ENCODE measurements at places on chromosomes 16 and 17. TPM values are rescaled to one million over a fixed set of nuclear protein-coding genes. Genes with fewer than 3 reads are reported as not detected.

CFAP97D1 gene
- not detected for total RNA-seq

DNA sequence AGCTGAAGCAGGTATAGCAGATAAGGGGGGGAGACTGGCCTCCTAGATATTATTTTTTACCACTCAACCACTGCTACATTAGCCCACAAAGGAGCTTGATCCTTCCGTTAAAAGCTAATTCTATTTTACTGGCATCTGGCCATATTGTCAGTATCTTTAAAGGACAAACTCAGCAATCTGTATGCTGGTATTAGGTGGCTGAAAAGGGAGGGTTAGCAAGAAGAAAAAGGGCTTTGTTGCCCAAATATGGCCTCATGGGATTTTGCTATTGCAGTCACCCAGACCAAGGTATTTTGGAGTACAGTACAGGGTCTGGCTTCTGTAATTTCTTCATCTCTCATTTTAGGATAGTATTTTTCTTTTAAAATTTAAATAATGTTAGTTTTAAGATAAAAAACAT lies 14.4 kb downstream of the RFWD3 start:
- no peak for DNase-seq

- no peak for DNase-seq
These were observed 8.3 kb downstream of the CD300H start for GRCh38 chr17:74558882-74559519.

GRCh38 chr17:58568044-58568799 lies 53.8 kb upstream of the MTMR4 start:
- no peak for DNase-seq

OTOA gene
- 0.04 TPM for total RNA-seq
